Spinal cord (tissue), 10 donors: ENCODE measurements at places on chromosomes 4 and X. TPM values are rescaled to one million over a fixed set of nuclear protein-coding genes. Genes with fewer than 3 reads are reported as not detected.
A peak's percentile ranks its signal among the peaks of the same experiment; 100 is the strongest.

Gene HPGD
- 5.5 TPM for total RNA-seq

Gene GYPA
- total RNA-seq: 27.3 TPM

Gene ADGRG2
- total RNA-seq: 4.5 TPM

Gene MID1
- 11.9 TPM for total RNA-seq

Gene GAGE12D
- not detected for total RNA-seq

Gene TEX13B
- total RNA-seq: not detected

Gene ABCG2
- 64.2 TPM for total RNA-seq

Gene SLC4A4
- 107 TPM for total RNA-seq

Gene TCEANC
- total RNA-seq: 8.2 TPM

GRCh38 chrX:113947548-113947947, 636.3 kb upstream of the HTR2C start:
- DNase-seq: no peak

- no peak for DNase-seq
These were observed 37.3 kb downstream of the RRAGB start for GRCh38 chrX:55754861-55755294.

DNA sequence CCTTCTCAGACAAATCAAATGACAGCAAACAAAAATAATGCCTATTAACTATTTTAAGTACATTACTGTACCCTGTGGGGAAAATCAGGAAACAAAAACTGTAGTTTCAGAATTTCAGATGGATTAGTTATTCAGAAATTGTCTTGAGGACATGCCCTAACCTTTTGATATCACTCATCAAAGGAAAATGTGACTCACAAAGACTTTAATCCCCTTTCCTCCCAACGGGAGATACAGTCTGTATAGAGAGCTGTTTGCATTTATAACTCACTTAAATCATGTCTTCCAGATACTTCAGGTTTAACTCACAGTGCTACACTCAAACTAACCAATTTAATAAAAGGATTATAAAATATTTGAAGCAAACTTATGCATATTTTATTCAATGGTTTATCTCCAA, 304.0 kb downstream of the MAPK10 start:
- no peak for DNase-seq

- no peak for DNase-seq
These were observed 33.6 kb upstream of the RPL34 start for GRCh38 chr4:108586778-108587177.

DNA sequence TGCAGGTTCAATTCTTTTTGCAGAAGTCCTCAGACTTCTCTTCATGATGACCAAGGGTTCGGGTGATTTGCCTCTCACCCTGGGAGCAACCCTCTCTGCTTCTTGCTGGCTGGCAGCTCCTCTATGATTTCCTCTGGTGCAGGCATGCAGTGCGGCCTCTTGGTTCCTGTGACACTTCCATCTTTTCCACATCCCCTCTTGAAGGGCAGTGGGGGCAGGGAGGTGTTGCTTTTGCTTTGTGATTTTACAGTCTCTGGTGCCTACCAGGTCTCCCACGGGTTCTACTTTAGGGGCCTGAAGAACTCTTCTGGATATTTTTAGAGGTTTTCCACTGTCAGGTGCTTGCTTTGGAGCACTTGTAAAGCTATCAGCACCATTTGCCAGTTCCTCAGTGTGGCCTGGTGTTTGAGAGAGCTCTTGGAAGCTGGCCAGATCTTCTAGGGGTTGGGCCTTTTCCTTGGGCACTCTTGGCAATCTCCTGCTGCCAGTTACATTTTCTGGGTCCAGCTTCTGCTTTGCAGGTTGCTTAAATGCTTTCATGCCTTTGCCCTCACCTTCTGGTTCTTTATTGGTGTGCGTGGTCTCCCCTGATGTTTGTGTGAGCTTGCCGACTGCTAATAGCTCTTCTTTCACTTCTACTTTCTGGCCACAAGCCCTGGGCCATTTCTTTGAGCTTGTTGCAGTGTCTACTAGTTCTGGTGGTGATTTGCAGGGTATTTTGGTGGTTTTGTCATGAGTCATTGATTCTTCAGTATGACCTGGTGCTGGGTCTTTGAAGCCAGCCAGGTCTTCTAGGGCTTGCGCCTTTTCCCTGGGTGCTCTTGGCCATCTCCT, 11.5 kb upstream of the CHST7 start:
- peak; percentile 29 for DNase-seq

GRCh38 chr4:38601244-38601915, 62.6 kb upstream of the KLF3 start:
- no peak for DNase-seq

DNA sequence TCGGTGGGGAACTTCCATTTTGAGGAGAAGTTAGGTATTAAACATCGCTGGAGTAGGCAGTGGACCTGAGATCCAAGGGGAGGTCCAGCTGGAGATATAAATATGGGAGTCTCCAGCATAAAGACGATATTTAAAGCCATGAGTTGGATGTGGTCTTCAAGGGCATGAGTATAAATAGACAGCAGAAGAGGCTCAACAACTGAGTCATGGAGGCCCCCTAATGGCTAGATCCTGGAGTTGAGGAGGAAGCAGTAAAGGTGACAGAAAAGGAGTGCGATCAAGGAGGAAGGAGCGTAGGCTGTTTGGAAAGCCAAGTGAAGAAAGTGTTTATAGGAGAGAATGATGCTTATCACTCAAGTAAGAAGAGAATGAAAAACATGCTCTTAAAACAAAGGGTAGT, 18.1 kb upstream of the APBB2 start:
- DNase-seq: no peak

DNA sequence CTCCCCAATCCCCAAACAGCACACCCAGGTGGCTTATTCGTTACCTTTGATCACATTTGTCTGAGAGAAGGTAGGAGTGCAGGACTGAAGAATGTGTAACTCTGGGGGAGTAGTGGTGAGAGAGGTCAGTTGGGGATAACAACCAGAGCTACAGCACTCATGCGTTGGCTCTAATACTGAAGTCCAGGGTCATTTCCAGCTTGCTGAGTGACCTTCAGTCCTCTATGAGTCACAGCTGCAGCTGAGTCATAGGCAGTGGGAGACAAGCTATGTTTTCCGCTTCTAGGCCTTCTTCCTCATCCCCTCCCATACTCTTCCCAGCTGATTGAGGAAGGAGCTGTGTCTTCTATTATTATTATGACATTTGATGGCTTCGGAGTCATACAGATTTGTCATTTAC, 31.6 kb upstream of the CT47C1 start:
- peak; percentile 5 for DNase-seq

DNA sequence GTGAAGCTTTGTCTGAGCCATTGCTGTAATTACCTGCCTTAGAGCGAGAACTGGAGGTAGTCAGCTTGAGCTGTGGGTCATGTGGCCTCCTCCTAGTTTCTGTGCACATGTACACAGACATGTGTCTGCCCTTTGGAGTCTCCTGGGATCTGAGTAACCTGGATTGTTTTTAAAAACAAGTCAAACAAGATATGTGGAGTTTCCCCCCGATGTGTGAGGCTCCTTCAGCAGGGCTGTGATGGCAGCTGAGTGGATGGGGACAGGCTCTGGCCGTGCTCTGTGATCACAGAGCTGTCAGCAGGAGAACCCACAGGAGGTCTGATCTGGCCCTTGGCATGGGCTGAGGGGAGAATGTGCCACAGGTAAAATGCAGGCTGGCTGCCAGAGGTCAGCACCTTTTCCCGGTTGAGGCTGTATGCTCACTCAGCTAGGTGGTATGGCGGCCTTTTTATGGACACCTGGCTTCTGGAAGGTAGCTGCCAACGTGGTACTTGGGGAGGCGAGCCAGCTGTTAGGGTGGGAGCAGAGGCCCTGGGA, 38.4 kb downstream of the NOP14 start:
- DNase-seq: no peak

- no peak for DNase-seq
These were observed 746.7 kb downstream of the STPG2 start for GRCh38 chr4:97396605-97397004.

DNA sequence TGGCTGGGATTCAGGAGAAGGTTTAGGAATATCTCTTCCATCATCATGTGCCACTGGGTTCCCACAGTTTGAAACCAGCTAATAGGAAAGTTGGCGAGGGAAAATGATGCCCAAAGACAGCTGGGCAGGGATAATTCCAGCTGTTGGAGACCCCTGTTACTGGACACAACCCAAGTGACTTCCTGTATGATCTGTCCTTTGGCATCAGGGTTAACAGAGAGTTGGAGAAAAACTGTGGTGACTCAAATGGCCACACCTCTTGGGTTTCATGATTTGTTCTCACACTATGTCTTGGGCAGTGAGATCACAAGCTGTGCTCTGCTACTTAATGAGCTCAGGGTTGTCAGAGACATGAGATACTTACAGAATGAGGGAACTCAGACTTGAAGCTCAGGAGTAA, 3.8 kb downstream of the FGF16 start:
- no peak for DNase-seq

- DNase-seq: no peak
These were observed 176.5 kb downstream of the GASK1B start for GRCh38 chr4:157996061-157997028.

GRCh38 chr4:661881-662761, 12.0 kb downstream of the ATP5ME start:
- DNase-seq: no peak

GRCh38 chr4:176874721-176875445, 82.2 kb upstream of the VEGFC start:
- DNase-seq: no peak

DNA sequence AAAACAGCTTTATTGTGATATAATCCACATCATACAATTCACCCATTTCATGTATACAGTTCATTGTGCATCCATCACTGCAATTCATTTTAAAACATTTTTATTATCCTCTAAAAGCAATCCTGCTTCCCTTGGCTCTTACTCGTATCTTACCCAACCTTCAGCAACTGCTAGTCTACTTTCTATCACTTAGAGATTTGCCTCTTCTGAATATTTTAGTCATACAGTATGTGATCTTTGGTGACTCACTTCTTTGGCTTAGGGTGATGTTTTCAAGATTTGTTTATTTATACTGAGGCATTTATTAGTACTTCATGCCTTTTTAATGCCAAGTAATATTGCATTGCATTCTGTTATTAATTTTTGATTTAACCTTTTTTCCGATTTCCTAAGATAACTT, 15.0 kb upstream of the MSMO1 start:
- no peak for DNase-seq

- DNase-seq: peak; percentile 91
These were observed 521.5 kb downstream of the BCOR start for GRCh38 chrX:39576041-39576872.

DNA sequence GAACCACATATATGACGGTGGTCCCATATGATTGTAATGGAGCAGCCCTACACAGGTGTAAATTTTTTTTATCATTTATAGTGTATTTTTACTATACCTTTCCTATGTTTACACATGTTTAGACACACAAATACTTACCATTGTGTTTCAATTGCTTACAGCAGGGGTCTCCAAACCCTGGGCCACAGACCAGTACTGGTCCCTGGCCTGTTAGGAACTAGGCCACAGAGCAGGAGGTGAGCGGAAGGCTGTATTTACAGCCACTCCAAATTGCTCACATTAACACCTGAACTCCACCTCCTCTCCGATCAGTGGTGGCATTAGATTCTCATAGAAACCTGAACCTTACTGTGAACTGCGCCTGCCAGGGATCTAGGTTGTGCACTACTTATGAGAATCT, 201.8 kb upstream of the NDST4 start:
- no peak for DNase-seq

DNA sequence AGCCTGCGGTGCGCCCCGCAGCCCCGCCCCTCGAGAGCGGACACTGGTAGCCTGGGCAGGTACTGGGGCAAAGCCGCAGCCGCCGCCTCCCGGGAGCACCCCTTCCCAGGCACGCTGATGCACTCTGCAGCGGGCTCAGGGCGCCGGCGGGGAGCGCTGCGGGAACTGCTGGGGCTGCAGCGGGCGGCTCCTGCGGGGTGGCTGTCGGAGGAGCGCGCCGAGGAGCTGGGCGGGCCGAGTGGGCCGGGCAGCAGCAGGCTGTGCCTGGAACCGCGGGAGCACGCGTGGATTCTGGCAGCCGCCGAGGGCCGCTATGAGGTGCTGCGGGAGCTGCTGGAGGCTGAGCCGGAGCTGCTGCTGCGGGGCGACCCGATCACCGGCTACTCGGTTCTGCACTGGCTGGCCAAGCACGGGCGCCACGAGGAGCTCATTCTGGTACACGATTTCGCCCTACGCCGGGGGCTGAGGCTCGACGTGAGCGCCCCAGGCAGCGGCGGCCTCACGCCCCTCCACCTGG, 401 bp downstream of the SOWAHD start:
- no peak for DNase-seq

DNA sequence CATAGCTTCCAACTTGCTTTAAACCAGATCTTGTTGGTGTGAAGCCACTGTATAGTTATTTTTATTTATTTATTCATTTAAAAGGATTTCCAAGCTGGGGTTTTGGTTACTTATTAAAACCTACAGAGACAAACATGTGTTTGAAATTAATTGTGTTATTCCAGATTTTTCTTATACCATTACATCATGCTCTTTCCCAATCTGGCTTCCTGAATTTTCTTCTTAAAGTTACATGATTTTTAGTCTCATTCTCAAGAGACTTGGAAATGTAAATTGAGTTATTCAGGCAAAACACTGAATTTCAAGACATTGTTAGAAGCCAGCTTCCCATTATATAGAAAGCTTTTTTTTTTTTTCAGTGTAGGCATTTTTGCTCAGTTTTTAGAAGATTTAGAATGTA, 381.9 kb downstream of the IL1RAPL1 start:
- DNase-seq: no peak

DNA sequence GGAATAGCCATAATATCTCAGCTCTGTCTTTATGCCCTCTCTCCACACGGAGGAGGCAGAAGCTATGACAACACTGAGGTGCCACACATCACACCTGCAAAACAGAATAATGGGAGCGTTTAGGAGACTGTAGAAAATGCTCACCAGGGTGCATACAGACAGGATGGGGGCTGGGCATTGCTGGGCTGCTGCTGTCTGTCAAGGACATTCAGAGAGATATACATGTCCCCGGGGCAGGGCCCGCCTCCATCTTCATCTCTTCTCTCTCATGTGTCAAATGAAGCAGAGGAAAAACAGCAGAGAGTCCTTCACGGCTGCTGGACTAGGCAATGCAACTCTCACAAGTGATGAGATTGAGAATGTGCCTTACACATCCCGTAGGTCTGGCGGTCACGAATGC, 65.3 kb upstream of the DHRSX start:
- peak; percentile 18 for DNase-seq

GRCh38 chr4:95410387-95410977, 138.3 kb downstream of the UNC5C start:
- DNase-seq: no peak

DNA sequence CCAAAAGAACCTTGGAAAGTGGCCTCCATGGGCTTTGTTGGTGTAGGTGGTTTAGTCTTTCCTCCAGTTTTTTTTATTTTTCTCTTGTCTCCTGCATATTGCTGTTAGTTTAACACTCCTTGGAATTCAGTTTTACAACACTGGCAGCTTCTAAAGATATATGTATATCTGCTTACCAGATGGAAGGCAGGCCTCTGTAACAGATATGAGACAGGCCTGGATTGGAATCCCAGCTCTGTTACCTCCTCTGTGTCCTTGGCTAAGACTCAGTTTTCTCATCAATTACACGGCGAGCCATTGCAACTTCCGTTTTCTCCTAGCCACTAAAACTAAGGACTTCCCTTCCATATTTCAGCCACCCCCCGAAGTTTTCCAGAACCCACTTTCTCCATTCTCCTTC, 133.4 kb upstream of the SMAD1 start:
- no peak for DNase-seq

GRCh38 chr4:119050527-119051090, 85.0 kb upstream of the MYOZ2 start:
- DNase-seq: no peak

- no peak for DNase-seq
These were observed 36.3 kb downstream of the SULT1E1 start for GRCh38 chr4:69823481-69824186.
